ENCODE measurements at places on chromosomes 7 and 10.
A peak's percentile ranks its signal among the peaks of the same experiment; 100 is the strongest.

- DNase-seq = no peak
Measured at GRCh38 chr10:88473989-88474883, 108.9 kb downstream of the RNLS start.

DNA sequence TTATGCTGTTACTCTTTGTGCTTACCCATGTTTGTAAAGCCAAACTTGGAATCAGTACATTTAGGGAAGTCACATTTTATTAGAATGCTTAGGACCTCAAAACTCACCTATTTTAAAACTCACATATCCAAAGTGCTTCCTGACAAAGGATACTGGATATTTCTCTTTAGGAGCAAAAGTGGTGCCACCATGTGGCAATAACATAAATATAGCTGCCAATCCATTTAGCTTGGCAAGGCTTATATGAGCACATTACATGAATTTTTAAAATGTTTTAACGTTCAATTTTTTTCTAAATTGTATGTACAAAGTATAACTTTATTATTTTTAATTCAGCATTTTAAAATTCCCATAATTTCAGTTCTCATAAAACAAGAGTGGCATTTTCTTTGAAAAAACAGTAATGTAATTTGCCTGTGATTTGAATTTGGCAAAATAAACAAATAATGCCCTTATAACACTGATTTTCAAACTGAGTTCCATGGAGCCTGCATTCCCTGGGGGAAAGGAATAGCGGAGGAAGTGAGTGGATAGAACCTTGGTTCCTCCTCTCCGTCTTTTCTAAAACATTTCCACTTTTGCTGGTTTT lies 75.4 kb downstream of the HDAC9 start:
- DNase-seq = no peak

DNA sequence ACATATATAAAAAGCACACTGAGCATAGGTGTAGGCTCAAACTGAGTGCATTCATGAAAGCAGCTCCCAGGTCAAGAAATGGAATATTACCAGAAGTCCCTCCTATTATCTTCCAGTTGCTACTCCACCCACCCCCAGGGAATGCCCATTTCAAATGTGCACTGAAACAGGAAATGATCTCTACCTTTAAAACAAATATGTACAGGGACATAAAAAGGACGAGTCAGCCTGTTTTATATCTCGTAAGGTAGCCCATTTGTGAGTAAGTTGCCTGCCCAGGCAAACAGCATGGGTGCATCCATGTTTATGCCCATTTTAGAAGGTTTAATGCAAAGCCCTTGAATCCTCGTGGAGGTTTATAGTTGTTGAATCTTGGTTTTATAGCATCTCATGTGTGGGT lies 10.4 kb downstream of the FFAR4 start:
- no peak for DNase-seq

- no peak for DNase-seq
Measured at GRCh38 chr7:129494041-129494440, 8.3 kb upstream of the SMKR1 start.

GRCh38 chr10:818526-819220 lies 112.8 kb downstream of the LARP4B start:
- no peak for DNase-seq

DNA sequence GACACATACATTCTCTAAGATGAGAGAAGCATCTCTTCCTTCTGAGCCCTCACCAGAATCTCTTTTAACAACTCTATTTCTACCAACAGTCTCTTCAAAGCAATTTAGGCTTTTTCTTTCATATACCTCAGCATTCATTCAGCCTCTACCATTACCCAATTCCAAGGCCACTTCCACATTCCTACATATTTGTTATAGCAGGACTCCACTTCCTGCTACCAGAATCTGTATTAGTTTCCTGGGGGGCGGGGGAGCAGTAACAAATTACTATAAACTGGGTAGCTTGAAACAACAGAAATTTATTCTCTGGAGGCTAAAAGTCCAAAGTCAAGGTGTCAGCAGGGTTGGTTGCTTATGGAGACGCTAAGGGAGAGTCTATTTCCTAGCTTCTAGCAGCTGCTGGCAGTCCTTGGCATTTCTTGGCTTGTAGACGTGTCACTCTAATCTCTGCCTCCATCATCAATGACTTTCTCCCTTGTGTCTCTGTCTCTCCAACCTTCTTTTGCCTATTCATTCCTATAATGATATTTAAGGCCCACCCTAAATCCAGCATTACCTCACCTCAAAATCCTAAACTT lies 7.4 kb downstream of the PRPS1L1 start:
- no peak for DNase-seq

DNA sequence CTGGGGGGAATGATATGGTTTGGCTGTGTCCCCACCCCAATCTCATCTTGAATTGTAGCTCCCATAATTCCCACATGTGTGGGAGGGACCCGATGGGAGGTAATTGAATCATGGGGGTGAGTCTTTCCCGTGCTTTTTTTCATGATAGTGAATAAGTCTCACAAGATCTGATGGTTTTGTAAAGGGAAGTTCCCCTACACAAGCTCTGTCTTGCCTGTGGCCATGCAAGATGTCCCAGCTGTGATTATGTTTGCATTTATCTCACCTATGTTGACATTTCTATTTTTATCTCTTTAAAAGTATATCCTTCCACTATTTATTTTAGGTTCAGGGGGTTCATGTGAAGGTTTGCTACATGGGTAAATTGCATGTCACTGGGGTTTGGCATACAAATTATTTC lies 323.9 kb upstream of the GLI3 start:
- no peak for DNase-seq

- no peak for DNase-seq
Measured at GRCh38 chr7:74069790-74070618, 13.6 kb upstream of the LIMK1 start.

- no peak for DNase-seq
Measured at GRCh38 chr7:79529214-79529880, 75.9 kb upstream of the MAGI2 start.

- DNase-seq = no peak
Measured at GRCh38 chr10:84065804-84066601, 73.3 kb upstream of the GHITM start.

GRCh38 chr10:124423813-124424212 lies 5.1 kb upstream of the OAT start:
- DNase-seq = no peak

GRCh38 chr7:22855049-22855392 lies 32.4 kb upstream of the TOMM7 start:
- DNase-seq = no peak

GRCh38 chr7:150458235-150458634 lies 7.8 kb downstream of the GIMAP8 start:
- no peak for DNase-seq

GRCh38 chr10:110872145-110872983 lies 636 bp downstream of the PDCD4 start:
- DNase-seq = peak; percentile 74

GRCh38 chr10:125738206-125738605 lies 18.7 kb downstream of the EDRF1 start:
- DNase-seq = no peak

GRCh38 chr7:113010377-113010776 lies 76.2 kb downstream of the GPR85 start:
- DNase-seq = no peak

- no peak for DNase-seq
Measured at GRCh38 chr10:95225136-95225535, 31.1 kb downstream of the ACSM6 start.

DNA sequence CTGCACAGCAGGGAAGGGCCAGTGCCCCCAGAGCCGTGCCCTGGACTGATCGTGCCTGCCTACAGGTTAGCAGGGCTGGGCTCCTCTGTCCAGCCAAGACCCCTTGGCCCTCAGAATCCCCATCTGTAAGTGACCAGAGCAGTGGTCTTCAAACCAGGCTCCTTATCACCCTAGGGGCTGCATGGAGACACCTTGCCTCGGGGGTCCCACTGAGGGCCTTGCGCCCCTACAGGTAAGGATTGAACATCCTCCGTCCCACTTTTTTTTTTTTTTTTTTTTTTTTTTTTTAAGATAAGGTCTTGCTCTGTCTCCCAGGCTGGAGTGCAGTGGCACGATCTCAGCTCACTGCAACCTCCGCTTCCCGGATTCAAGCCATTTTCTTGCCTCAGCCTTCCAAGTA lies 32.6 kb upstream of the RADIL start:
- DNase-seq = no peak

DNA sequence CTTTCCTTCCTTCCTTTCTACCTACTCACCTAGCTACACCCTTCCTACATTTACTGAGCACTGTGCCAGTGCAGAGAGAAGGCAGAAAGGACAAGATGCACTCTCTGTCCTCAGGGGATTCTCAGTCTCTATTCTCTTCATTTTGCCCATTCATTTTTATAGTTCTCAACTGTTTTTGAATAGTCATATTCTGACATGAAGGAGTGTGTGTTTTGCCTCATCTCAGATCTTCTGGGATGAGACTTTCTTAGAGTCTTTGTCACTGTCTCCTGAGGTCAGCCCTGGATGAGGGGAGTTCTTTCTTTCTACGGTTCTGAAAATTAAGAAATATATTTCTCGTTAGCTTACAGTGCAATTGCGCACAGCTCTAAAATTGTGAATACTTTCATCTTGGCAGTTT lies 21.3 kb downstream of the CLCN1 start:
- no peak for DNase-seq

DNA sequence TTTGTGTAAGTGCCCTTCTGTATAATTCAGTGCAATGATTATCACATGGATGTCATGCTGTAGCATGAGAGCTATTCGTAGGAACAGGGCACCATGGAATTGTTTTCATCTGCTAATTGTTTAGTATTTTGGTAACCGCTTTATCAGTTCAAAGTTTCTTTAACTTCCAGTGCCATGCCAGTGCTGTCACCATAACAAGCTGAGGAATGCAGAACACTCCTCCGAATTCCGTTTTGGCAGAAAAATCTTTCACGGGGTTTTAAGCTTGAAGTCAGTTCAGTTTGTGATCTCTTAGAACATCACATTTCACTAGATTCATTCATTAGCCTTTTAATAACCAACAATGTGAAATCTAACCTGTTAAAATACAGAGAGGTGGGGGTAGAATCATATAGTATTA lies 117.2 kb upstream of the SEMA3C start:
- DNase-seq = no peak

GRCh38 chr10:122658356-122659049 lies 41.1 kb downstream of the C10orf120 start:
- no peak for DNase-seq
